ENCODE measurements at places on chromosomes 3 and 15.

DNA sequence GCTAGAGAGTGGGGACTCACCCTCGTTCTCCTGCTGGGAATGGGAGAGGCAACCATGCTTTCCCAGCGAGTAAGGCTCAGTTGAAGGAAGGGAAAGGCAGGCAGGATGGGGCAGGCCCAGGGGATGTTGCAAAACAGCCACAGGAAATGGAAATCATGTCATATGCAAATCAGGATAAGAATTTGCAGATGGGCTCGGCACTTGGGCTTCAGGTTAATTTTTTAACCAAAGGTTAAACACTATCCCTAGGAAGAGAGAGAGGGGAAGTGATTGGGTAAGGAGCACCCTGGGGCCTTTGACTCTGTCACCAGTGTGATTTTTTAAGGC is 14.6 kb upstream of the PLA2G4E start:
- no peak for DNase-seq

DNA sequence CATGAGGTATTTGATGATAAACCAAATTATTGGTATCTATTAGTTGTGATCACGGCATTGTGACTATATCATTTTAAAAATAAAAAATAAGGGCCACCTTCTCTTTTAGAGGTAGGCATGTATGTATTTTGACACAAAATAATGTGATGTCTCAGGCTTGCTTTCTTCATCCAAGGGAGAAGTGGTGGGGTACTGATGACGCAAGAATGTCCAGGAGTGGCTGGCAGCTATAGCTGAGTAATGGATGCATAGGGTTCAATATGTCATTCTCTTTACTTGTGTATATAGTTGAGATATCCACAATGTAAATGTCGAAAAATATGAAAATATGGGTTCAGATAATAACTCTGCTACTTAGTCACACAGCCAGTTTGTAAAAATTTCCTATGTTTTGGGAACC is 46.8 kb upstream of the NSMCE3 start:
- DNase-seq, result no peak

- no peak for DNase-seq
Measured at GRCh38 chr3:18234717-18235335, 190.3 kb downstream of the SATB1 start.

- no peak for DNase-seq
Measured at GRCh38 chr3:160381470-160381869, 17.6 kb downstream of the IFT80 start.

- DNase-seq, result no peak
Measured at GRCh38 chr15:45611305-45611704, 23.5 kb upstream of the SQOR start.

All from activated T-cell treated with anti-CD3 and anti-CD28 coated beads for 4 hours (primary cell).